ENCODE measurements at places on chromosomes 2 and 18.

- no peak for DNase-seq
Measured at GRCh38 chr2:34368304-34368703, 769.2 kb upstream of the FAM98A start.

DNA sequence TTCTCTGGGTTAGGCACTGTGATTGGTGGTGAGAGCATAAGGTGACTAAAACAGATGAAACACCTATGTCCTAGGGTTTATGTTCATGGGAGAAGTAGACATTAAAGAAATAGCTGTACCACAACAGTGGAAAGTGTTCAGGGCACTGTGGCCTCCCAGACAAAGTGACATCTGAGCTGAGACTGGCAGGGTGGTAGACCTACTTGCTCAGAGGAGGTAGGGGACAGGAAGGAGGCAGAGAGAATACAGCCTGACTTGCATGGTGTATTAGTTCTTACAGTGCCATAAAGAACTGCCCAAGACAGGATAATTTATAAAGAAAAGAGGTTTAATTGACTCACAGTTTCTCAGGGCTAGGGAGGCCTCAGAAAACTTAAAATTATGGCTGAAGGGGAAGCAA, 82.6 kb downstream of the MAPRE2 start:
- no peak for DNase-seq

DNA sequence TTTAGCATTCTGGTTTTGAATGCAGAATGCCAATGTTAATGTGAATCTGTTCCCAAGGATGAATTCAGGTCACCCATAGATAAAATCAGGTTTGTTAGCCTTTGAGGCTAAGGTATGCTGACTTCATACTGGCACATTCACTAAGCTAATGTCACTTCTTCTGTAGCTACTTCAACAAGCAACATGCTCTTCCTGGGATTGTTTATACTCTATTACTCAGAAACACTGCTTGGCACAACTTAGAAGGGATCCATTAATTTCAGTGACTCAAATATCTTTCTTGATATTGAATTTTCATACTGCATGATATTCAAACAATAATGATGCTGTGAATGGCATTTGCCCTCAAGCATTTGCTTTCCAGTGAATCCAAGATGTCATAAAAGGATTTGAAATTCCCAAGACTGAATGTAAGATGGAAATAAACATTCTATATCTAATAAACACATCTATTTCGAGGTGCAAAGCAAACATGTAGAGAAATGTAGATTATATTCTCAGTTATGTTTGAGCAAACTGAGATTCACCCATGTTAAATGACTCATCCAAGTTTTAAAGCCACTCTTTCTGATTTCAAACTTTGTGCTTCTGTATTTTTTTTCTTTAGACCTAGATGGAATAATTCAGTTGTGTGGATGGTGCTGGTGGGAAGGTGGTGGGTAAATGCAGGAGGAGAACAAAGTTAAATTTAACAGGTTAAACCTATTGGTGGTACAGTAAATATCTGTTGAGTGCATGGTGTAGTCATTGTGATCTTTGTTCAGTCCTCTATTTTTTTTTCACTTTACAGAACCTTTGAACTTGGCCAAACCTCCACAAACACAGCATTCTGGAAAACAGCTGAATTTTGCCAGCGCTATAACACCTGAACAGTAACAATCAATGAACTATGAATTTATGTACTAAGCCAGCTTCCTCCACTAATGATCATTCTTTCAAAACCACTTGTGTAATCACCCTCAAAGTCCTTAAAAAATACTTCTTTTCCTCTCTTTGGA, 162.1 kb upstream of the XIRP2 start:
- DNase-seq: no peak

DNA sequence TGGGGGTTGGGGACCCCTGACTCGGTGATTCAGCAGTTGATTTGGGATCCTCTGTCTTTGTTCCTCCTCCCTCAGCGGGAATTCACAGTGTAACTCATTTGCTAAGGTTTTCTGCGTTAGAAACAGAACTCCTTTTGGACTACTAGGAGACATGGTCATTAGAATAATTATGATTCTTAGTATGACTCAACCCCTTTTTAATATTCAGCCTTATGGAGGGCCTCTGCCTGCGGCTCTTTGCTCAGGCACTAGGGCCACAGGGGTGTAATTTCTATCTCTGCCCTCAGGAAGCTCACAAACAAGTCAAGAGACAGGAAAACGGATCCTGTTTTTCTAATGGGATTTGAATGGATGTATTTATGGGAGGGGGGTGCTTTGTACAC, 117.4 kb downstream of the SPTBN1 start:
- DNase-seq: no peak

DNA sequence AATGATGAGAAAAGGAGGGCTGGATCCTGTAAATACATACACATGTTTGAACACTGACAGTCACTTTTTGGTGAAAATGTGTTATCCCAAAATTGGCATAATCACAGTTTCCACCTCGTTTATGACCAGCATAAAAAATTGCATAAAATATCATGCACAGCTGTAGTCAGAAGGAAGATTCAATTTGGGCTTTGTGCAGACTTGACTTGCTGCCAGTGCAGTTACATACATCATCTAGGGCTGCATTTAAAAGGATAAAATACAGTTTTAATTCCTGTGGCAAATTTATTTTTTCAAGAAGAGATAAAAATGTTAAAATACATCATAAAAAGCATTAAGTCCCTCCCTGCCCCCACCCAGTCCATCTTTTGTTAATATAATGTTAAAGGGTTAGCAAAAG, 103.8 kb downstream of the VWC2L start:
- no peak for DNase-seq

- DNase-seq: no peak
Measured at GRCh38 chr2:111638274-111638877, 245.6 kb downstream of the ANAPC1 start.

DNA sequence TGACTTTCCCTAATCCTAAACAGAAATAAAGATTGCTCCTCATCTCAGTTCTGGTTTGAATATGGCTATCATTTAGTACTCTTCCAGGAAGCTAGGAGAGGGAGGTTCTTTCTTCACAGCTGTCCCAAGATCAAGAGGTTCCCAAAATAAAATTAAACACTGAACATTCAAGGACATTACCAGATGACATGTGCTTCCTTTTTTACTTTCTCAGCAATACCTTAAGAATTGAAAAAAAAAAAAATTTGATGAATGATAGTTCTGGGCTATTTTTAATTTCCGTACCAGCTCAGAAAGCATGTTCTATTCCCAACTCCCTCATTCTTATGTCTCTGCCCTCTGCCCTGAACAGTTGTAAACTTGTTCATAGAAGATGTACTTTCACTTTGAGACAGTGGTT, 61.7 kb upstream of the MYL1 start:
- DNase-seq: no peak

DNA sequence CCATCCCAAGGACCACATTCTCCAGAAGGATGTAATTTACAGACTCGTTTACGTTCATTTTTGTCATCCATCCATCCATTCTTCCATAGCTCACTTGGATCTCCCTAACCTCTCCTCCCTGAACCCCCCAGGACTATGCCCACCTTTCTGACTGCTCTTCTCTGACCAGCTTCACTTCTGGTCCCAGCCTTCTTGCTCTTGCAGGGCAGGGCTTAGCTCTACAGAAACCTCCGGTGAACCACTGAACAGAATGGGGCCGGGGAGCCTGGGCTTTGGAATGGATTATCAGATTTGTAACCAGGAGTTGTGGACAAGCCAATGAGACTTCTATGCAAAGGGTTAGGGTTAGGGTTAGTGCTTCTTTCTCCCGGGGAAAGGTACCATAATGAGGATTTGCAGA, 95.0 kb downstream of the TGFA start:
- DNase-seq: no peak

GRCh38 chr2:9847140-9847539, 3.9 kb downstream of the TAF1B start:
- DNase-seq: no peak

GRCh38 chr2:105570757-105571156, 171.9 kb upstream of the FHL2 start:
- no peak for DNase-seq
